ENCODE measurements at places on chromosomes 11 and 22.

- H3K36me3 ChIP-seq: no peaks in the 10 kb centered on the region
- no peak overlapping the region for H3K27ac ChIP-seq
- DNase-seq: peak; percentile 30
- no peak overlapping the region for H3K4me3 ChIP-seq
- no peaks in the 10 kb centered on the region for H3K27me3 ChIP-seq
Measured at GRCh38 chr11:60870276-60870675, 2.9 kb downstream of the ZP1 start.

GRCh38 chr11:67265633-67266448, 432 bp upstream of the GRK2 start:
- peaks cover 64% of the 10 kb centered on the region for H3K4me1 ChIP-seq
- H3K27me3 ChIP-seq: no peaks in the 10 kb centered on the region
- H3K36me3 ChIP-seq: peaks cover 15% of the 10 kb centered on the region
- H3K4me3 ChIP-seq: peak overlapping the region; percentile 14

- H3K27ac ChIP-seq: no peak overlapping the region
- no peaks in the 10 kb centered on the region for H3K36me3 ChIP-seq
- DNase-seq: no peak
- H3K4me3 ChIP-seq: no peak overlapping the region
- no peaks in the 10 kb centered on the region for H3K27me3 ChIP-seq
- peaks cover 26% of the 10 kb centered on the region for H3K4me1 ChIP-seq
Measured at GRCh38 chr11:110762590-110762989, 50.4 kb upstream of the ARHGAP20 start.

DNA sequence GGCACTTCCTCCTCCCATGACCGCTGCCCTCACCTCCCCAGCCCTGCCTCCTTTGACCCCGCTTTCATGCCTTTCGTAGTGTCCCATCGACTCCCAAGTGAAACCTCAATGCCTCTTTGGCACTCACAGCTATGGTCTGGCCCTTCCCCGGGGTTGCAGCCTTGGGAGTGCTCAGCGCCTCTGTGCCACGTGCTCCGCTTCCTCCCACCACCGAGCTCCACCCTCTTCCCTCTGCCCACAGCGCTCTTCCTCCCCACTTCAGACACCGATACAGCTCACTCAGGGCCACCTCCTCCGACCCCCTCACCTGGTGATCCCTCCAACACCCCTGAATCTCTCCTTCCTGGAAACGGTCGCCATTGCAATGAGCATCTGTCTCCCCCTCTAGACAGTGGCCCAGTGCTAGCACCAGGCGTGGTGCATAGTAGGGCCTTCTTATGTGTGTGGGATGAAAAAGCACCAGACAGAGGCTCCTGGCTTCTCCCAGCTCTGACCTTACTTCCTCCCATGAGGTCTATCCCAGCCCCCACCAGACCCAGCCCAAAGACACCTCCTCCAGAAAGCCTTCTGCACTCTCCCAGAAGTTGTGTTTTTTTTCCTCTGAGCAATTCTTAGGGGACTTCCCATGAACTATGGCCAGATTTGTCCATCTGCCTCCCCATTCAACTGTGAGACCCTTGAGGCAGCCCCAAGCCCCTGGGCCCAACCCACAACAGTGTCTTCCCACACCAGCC, 16.4 kb upstream of the SCGB1A1 start:
- no peak overlapping the region for H3K4me3 ChIP-seq
- H3K4me1 ChIP-seq: peaks cover 54% of the 10 kb centered on the region
- no peaks in the 10 kb centered on the region for H3K27me3 ChIP-seq
- peak; percentile 74 for DNase-seq
- no peaks in the 10 kb centered on the region for H3K36me3 ChIP-seq
- peak overlapping the region; percentile 70 for H3K27ac ChIP-seq

DNA sequence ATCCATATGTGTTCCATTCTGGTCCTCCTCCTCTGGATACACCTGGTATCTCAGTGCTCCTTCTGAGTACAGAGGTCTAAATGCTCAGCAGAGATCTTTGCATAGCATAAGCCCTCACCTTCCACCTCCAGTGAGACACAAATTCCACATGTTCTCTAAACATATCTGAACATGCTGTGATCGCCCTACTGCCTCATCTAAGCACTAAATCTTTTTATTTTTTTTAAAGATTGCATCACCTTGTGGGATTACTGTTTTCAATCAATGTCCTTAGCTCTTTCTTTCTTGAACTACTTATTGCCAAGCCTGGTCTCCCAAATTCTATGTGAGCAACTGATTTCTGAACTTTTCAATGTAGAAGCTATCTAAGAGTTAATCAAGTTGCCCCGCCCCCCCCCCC, 113.4 kb downstream of the TRPC6 start:
- H3K27ac ChIP-seq: no peak overlapping the region
- no peak overlapping the region for H3K4me3 ChIP-seq
- no peaks in the 10 kb centered on the region for H3K36me3 ChIP-seq
- no peaks in the 10 kb centered on the region for H3K27me3 ChIP-seq
- DNase-seq: no peak

DNA sequence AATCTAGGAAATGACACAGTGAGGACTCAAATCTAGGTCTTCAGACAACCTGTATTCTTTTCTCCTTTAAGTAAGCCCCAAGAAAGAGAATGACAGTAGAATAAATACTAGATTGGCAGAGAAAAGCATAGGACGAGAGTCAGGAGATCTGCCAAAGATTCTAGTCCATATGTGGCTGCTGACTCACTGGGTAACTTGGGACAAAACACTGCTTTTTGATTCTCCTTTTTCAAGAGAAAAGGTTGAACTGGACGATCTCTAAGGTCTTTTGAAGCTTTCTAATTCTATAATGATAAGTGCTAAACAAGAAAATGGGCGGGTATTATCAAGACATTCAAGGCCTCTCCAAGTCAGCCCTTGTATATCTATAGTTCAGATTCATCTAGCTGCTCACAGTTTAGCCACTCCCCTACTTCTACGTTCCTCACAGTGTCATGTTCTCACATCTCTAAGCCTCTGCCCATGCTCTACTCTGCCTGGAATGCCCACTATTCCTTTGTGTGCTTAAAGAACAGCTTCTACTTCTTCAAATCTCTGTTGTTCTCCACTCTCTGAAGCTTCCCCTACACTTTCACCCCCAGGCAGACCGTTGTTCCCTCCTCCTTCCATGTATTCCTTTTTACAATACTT, 53.0 kb downstream of the RELT start:
- no peak for DNase-seq
- H3K27me3 ChIP-seq: no peaks in the 10 kb centered on the region
- H3K4me3 ChIP-seq: no peak overlapping the region
- H3K4me1 ChIP-seq: no peaks in the 10 kb centered on the region

DNA sequence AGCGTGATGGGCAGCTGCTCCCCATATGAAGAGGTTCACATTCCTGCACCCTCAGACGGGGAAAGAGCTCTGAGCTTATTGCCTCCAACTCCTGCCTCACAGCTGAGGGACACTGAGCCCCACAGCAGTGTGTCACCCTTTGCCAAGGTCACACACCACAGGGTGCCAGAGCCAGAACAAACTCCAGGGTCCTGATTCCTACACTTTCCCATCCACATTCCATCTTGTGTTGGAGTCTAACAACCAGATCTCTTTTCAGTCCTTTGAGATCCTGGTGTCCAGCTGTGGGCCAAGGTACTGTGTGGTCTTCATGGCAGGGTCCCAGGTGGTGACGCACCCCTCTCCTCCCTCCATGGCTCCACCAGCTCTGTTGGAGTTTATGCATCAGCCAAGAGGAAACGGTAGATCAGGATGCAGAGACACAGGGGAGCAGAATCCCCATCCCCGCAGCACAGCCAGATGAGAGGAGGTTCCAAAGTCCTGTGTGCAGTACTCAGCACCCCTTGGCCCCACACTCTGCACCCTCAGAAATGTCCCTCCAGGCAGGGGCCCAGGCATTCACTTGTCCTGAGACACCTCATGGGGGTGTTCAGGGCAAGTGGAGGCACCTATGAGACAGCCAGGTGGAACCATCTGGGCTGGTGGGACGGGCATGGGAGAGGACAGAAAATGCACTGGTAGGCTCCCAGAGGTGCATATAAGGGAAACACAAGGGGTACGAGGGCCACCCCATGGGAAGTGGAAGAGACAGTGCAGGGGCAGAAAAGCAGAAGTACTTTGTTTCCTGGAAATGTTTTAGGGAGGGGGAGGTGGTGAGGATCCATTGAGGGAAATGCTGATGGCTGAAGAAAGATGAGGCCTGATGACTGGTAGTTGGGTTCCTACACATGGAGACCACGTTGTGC, 32.6 kb upstream of the GNAZ start:
- H3K36me3 ChIP-seq: no peaks in the 10 kb centered on the region
- no peaks in the 10 kb centered on the region for H3K27me3 ChIP-seq

GRCh38 chr22:21712751-21713427, 22.7 kb downstream of the YPEL1 start:
- H3K27ac ChIP-seq: no peak overlapping the region
- no peak for DNase-seq

DNA sequence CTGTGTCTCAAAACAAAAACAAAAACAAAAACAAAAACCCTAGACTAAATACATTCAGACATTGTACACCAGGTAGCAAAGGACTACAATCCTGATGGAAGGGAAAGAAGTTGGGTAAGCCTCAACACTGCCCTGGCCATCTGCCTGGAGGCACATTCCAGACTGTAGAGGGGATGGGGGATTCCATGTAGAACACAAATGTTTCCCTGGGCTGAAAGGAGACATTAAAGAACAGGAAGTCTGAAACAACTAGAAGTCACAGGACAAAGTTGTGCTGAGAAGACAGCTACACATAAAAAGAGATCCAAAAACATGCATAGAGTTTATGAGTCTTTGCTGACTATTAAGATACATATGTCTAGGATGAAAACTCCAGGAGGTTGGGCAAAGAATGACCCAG, 83.9 kb downstream of the RRAS2 start:
- peaks cover 6% of the 10 kb centered on the region for H3K4me1 ChIP-seq
- H3K4me3 ChIP-seq: no peak overlapping the region
- H3K27me3 ChIP-seq: no peaks in the 10 kb centered on the region

DNA sequence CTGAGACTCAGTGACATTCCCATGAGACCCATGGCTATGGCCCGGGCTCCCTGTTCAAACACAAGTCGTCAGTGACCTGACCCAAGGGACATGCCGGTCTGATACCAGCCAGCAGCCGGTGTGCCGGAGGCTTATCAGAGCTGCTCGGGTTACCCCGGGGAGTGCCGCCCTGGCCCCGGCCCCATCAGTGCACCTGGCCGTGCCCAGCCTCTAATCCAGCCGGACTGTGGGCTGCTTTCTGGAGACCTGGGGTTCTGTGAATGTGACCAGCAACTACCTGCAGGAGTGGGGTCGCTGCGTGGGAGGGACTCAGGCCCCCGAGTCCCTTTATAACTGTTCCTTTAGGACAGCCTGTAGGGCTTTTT, 52.7 kb downstream of the LINC01488 start:
- H3K4me3 ChIP-seq: no peak overlapping the region
- H3K27ac ChIP-seq: no peak overlapping the region
- no peaks in the 10 kb centered on the region for H3K27me3 ChIP-seq
- DNase-seq: peak; percentile 58

- DNase-seq: no peak
- H3K27ac ChIP-seq: no peak overlapping the region
- H3K36me3 ChIP-seq: no peaks in the 10 kb centered on the region
- no peak overlapping the region for H3K4me3 ChIP-seq
- H3K27me3 ChIP-seq: no peaks in the 10 kb centered on the region
- no peaks in the 10 kb centered on the region for H3K4me1 ChIP-seq
Measured at GRCh38 chr11:9799886-9800285, 136.0 kb downstream of the SWAP70 start.

DNA sequence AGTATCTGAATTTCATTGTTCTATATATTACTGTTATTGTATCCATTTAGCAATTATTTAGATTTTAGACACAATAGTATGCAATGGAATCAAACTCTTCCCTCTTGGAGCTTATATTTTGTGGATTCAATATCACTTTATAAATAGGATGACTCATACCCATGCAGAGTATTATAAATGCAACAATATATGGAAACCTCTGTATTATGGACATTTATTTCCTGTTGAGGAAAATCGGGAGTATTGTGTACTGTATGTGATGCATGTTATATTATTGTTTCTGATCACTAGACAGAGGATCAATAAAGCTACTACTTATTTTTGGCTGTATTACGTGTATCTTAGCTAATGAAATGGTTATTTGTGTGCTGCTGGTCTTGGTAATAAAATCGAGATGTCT, 770 bp downstream of the METTL15 start:
- H3K27me3 ChIP-seq: no peaks in the 10 kb centered on the region
- DNase-seq: no peak
- H3K4me1 ChIP-seq: peaks cover 21% of the 10 kb centered on the region
- no peaks in the 10 kb centered on the region for H3K36me3 ChIP-seq
- peak overlapping the region; percentile 91 for H3K27ac ChIP-seq

DNA sequence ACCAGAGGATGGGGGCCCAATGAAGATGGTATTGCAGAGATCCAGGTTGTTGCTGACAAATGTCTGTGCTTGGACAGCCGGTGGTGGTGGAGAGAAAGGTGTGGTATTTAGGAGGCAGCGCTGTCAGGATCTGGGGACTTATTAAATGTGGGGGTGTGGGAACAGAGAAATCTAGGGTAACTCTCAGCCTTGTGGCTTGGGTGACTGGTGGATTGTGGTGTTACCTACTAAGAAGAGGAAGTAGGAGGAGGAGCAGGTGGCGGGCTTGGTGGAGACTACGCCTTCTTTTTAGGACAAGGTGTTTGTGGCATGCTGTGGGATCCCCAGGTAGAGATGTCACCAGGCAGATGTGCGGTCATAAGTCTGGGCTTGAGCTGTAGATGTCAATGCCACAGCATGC, 144.0 kb downstream of the GRIK4 start:
- no peaks in the 10 kb centered on the region for H3K4me1 ChIP-seq
- no peaks in the 10 kb centered on the region for H3K36me3 ChIP-seq
- H3K4me3 ChIP-seq: no peak overlapping the region
- no peak overlapping the region for H3K27ac ChIP-seq
- no peak for DNase-seq

DNA sequence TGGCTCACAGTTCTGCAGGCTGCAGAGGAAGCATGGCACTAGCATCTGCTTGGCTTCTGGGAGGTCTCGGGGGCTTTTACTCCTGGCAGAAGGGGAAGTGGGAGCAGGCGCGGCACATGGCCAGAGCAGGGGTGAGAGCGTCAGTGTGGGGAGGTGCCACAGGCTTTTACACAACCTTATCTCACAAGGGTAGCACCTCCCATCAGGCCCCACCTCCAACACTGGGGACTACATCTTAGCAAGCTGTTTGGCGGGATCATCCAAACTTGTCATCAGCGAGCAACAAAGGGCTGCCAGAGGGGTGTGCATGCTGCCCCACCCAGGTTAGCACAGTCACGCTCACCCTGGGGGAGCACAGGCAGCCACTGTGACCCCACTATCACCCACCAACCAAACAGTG, 18.9 kb upstream of the YPEL1 start:
- peaks cover 10% of the 10 kb centered on the region for H3K36me3 ChIP-seq
- no peak for DNase-seq
- H3K27me3 ChIP-seq: no peaks in the 10 kb centered on the region
- H3K4me1 ChIP-seq: peaks cover 9% of the 10 kb centered on the region
- H3K27ac ChIP-seq: no peak overlapping the region

GRCh38 chr11:82701847-82702520, 31.7 kb downstream of the FAM181B start:
- H3K4me3 ChIP-seq: no peak overlapping the region
- H3K4me1 ChIP-seq: no peaks in the 10 kb centered on the region
- DNase-seq: no peak

Measured in upper lobe of right lung (tissue), 1 donor.